ENCODE measurements at places on chromosomes 5 and 9. TPM values are rescaled to one million over a fixed set of nuclear protein-coding genes. Genes with fewer than 3 reads are reported as not detected.

- no peaks in the 10 kb centered on the region for H3K4me1 ChIP-seq
- no peak for DNase-seq
- no peak overlapping the region for H3K27ac ChIP-seq
Observed at GRCh38 chr9:20811872-20812271, 127.8 kb downstream of the FOCAD start.

DNA sequence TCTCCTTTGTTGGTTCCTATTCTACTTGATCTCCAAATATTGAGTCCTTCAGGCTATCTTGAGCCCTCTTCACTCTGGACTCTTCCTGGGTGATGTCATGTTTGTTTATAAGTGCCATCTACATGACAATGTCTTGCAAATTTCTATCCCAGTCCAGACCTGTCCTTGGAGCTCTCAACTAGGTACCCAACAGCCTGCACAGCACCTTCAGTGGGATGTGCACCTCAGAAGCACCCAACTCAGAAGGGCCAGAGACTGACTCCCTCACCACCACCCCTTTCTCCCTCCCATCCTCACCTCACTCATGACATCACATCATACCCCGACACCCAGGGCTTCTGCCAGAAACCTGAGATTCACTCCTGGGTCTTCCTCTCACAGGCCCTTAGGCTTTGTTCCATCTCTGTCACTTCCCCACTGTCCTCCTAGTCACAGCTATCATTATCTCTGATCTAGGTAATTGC is 14.4 kb downstream of the TXN start:
- no peak overlapping the region for H3K4me3 ChIP-seq
- no peaks in the 10 kb centered on the region for H3K4me1 ChIP-seq
- no peaks in the 10 kb centered on the region for H3K36me3 ChIP-seq
- no peak overlapping the region for H3K27ac ChIP-seq
- no peaks in the 10 kb centered on the region for H3K27me3 ChIP-seq
- no peak for DNase-seq

DNA sequence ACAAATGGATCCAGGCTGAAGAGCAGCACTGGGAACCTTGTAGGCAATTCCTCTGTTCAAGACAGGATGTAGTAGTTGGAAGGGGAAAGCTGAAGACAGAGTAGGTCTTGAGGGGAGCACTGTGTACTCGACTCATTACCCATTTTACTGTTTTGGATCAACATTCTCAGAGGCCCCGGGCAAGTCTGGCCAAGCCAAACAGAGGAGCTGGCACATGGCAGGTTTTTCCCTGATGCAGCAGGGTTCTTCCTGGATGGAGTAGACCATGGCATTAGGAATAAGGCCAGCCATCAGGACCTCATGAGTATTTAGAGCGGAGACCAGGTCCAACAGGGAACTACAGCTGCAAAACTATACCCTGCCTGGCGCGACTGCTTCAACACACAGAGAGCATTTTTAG is 4.4 kb downstream of the SVEP1 start:
- H3K27me3 ChIP-seq = peaks cover 35% of the 10 kb centered on the region
- no peak for DNase-seq
- H3K27ac ChIP-seq = no peak overlapping the region
- peaks cover 9% of the 10 kb centered on the region for H3K4me1 ChIP-seq

DNA sequence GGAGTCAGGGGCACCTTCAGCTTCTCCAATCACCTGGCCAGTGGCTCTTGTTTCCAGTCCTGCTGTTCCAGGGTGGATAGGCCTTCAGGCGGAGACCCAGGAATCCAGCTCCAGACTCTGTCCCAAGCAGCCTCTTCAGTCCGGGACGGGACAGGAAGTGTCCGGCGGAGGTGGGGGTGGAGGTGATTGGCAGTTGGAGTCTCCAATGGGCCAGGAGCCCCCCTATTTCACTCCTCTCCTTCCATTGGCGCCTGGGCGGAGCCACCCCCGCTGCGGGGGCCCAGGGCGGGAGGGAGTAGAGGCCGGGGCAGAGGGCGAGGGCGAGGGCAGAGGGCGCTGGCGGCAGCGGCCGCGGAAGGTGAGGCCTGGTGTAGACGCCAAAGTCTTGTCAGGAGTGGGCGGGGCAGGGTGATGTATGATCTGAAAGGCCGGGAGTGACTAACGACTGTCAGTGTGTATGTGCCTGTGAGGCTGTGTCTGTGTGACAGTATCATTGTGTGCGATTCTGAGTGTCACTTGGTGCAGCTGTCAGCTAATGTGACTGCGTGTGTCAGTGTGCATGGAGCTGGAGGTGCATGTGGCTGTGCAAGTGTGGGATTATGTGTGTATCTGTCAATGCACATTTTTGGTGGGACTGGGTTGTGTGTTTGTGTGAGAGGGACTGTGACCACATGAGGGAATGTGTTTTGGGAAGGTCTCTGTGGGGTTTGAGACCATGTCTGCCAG is at the start of gene IL11RA:
Gene IL11RA (plus strand): TSS at position 310 of the 726 bp plus-strand sequence. CDS start 3,033 bp downstream, outside the sequence.
- DNase-seq = peak; percentile 96
- no peaks in the 10 kb centered on the region for H3K27me3 ChIP-seq
- H3K36me3 ChIP-seq = peaks cover 3% of the 10 kb centered on the region
- peak within 1 kb of the TSS; percentile 53 for H3K4me3 ChIP-seq
- H3K4me1 ChIP-seq = peaks cover 25% of the 10 kb centered on the region

DNA sequence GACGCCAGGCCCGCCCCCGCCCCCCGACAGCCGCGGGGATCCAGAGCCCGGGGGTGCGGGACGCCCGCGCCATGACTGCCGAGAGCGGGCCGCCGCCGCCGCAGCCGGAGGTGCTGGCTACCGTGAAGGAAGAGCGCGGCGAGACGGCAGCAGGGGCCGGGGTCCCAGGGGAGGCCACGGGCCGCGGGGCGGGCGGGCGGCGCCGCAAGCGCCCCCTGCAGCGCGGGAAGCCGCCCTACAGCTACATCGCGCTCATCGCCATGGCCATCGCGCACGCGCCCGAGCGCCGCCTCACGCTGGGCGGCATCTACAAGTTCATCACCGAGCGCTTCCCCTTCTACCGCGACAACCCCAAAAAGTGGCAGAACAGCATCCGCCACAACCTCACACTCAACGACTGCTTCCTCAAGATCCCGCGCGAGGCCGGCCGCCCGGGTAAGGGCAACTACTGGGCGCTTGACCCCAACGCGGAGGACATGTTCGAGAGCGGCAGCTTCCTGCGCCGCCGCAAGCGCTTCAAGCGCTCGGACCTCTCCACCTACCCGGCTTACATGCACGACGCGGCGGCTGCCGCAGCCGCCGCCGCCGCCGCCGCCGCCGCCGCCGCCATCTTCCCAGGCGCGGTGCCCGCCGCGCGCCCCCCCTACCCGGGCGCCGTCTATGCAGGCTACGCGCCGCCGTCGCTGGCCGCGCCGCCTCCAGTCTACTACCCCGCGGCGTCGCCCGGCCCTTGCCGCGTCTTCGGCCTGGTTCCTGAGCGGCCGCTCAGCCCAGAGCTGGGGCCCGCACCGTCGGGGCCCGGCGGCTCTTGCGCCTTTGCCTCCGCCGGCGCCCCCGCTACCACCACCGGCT is 1.0 kb downstream of the FOXE1 start:
- H3K36me3 ChIP-seq = no peaks in the 10 kb centered on the region
- peaks cover 43% of the 10 kb centered on the region for H3K4me1 ChIP-seq
- H3K27me3 ChIP-seq = peaks cover 100% of the 10 kb centered on the region
- no peak overlapping the region for H3K27ac ChIP-seq
- peak; percentile 82 for DNase-seq

DNA sequence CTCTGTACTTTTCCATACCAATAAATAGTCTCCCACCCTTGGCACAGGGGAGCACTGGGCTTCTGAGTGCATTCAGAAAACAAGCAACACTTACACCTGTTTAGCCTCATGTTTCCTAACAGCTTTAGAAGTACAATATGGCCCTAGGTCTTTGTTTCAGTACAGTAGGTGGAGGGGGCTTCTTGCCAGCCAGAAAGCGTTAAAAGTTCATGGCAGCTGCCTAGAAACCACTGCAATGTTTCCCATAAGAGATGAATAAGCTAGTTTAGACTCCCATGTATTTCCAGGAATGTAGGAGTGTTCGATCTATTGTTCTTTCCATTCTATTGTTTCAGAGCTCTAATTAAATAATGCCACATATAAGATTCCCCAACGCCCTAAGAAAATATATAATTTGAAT is 444.8 kb downstream of the ARHGEF28 start:
- H3K36me3 ChIP-seq = no peaks in the 10 kb centered on the region
- H3K4me3 ChIP-seq = no peak overlapping the region
- H3K27ac ChIP-seq = no peak overlapping the region
- DNase-seq = no peak
- no peaks in the 10 kb centered on the region for H3K4me1 ChIP-seq

- H3K27me3 ChIP-seq = no peaks in the 10 kb centered on the region
- H3K27ac ChIP-seq = no peak overlapping the region
- peaks cover 59% of the 10 kb centered on the region for H3K4me1 ChIP-seq
Observed at GRCh38 chr9:534886-535285, 306.6 kb upstream of the DMRT1 start.

- no peaks in the 10 kb centered on the region for H3K36me3 ChIP-seq
- H3K4me3 ChIP-seq = no peak overlapping the region
- H3K4me1 ChIP-seq = peaks cover 25% of the 10 kb centered on the region
- no peaks in the 10 kb centered on the region for H3K27me3 ChIP-seq
- no peak overlapping the region for H3K27ac ChIP-seq
Observed at GRCh38 chr5:82862711-82863110, 214.5 kb downstream of the TMEM167A start.

The IFNB1 gene
- not detected for total RNA-seq

DNA sequence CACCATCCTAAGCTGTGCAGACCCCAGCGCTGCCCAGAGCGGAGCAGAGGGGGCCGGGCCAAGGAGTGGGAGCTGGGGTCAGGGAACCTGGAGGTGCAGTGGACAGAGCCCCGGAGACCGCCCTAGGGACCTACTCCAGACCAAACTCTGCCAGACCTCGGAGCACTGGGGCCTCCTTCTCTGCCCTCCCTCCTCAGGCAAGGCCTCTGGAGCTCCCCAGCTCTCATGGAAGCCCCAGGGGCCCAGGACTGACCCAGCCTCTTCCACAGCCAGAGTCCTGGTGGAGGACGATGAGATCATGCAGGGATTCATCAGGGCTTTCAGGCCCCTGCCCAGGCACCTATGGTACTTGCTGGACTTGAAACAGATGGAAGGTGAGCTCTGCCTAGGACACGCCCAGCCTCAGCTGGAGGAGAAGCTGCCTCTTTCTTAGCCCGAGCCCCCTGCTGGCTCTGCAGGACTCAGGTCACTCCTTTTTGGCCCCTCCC is 3.6 kb downstream of the PAEP start:
- H3K27me3 ChIP-seq = no peaks in the 10 kb centered on the region
- no peak overlapping the region for H3K27ac ChIP-seq
- DNase-seq = no peak
- H3K4me1 ChIP-seq = no peaks in the 10 kb centered on the region
- H3K4me3 ChIP-seq = no peak overlapping the region

DNA sequence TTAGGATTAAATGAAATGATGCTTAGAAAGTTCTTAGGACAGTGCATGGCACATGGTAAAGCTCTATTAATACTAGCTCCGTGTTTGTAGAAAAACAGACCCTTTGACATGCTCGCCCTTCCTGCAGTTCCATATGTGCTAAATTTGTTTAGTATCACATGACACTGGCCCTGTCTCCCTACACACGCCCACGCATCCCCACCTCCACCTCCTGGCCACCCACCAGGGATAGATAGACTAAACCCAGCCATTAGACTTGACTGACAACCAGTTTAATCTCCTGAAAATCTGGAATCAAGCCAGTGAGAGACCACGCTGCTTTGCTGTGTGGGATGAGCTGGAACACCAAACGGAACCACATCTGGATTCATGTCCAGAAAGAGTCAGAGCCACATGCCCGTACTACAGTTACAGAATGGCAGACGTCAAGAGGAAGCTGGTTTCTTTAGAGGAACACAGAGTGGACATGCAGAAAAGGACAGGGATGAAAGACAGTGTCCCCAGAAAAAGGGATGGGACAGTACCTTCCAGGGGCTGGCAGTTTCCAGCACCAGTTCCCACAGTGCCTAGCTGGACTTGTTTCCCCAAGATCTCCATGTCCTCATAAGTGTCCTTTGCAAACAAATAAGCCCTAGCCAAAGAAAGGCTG is 186.1 kb downstream of the PDZD2 start:
- H3K36me3 ChIP-seq = no peaks in the 10 kb centered on the region
- H3K4me3 ChIP-seq = no peak overlapping the region
- H3K4me1 ChIP-seq = no peaks in the 10 kb centered on the region
- DNase-seq = no peak
- H3K27me3 ChIP-seq = no peaks in the 10 kb centered on the region
- H3K27ac ChIP-seq = no peak overlapping the region

The SUB1 gene
- total RNA-seq = 288 TPM

DNA sequence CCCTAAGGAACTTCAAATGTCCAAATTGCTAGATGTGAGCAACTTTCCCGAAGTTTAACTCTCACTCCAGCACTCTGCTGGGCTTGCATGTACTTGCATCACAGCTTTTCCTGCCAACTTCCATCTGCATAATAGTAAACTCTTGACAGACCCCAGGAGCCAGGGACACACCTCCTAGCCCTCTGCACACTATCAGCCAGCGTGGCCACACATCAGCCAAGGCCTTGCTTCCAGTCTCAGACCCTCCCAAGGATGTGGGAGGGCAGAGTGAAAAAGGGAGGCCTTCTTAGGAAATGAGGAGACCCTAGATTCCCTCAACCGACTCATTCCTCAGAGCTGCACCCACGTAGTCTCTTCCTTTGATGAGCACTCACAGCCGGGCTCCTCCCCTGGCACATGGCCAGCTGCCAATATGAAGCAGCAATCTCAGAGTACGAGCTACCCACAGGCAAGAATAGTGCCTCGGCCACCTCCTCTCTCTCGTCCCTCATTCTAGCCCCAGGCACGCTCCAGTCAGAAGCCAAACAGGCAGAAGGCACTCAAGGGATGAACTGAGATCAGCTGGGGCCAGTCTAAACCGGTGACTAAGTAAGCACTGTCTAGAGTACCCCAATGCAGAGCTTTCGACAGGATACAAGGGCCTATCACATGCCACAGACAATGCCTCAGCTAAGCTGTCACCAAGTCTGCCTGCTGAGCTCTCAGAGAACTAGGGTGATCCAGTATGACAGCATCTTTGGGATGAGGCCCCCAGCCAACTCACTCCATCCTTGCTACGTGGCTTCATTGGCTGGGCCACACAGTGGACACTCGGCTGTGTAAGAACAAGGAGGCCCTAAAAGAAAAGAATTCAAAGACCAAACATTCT is 2.3 kb downstream of the P4HA2 start:
- H3K36me3 ChIP-seq = no peaks in the 10 kb centered on the region
- H3K4me3 ChIP-seq = no peak overlapping the region
- H3K4me1 ChIP-seq = no peaks in the 10 kb centered on the region
- no peak overlapping the region for H3K27ac ChIP-seq
- DNase-seq = no peak

DNA sequence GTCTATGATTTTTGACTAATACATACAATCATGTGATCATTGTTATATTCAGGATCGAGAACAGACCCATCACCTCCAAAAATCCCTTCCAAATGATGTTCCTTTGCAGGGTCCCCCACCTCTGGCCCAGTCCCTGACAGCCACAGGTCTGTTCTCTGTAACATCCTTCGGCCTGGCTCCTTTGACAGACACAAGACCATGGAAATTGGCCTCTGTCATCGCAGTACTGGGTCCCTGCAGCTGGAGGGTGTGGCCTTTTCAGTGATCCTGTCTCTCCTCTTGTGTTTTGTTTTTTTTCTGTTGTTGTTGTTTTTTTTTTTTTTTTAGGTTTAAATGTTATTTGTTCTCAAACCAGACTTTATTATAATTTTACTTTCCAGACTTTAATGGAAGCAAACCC is 27.4 kb upstream of the ANKRD33B start:
- H3K27ac ChIP-seq = no peak overlapping the region
- no peaks in the 10 kb centered on the region for H3K4me1 ChIP-seq
- no peaks in the 10 kb centered on the region for H3K27me3 ChIP-seq
- no peak overlapping the region for H3K4me3 ChIP-seq
- DNase-seq = no peak

GRCh38 chr9:34549407-34549732 is 26.6 kb upstream of the ENHO start:
- DNase-seq = no peak
- H3K27ac ChIP-seq = no peak overlapping the region
- H3K4me1 ChIP-seq = peaks cover 3% of the 10 kb centered on the region
- no peak overlapping the region for H3K4me3 ChIP-seq
